Bronchial epithelial cell (primary cell): ENCODE measurements at places on chromosomes 7 and 10.
A peak's percentile ranks its signal among the peaks of the same experiment; 100 is the strongest.

DNA sequence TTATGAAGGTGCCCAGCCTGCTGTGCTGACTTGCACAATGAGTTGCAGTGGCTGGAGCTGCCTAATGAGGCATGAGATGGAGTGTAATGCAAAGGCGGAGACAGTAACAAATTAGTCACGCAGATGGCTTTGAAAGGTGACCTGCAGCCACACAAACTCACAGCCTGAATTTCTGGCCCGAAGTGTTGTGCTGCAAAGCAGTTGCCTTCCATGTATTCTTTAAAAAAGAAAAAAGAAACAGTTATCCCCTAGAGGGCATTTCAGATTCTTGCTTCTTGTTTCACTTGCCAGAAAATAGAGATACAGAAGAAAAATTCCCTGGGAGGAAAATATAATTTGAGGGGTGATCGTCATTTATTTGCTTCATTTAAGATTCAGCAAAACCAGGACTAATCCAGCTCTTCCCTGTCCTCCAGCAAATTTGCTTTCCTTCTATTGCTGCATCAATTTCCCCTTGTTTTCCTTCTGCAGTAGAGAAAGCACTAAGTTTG, 239.9 kb downstream of the ADRA2A start:
- DNase-seq, result no peak

GRCh38 chr10:67288688-67289410, 363.0 kb downstream of the LRRTM3 start:
- DNase-seq, result no peak

GRCh38 chr7:41085244-41085643, 617.6 kb downstream of the INHBA start:
- peak; percentile 69 for DNase-seq

DNA sequence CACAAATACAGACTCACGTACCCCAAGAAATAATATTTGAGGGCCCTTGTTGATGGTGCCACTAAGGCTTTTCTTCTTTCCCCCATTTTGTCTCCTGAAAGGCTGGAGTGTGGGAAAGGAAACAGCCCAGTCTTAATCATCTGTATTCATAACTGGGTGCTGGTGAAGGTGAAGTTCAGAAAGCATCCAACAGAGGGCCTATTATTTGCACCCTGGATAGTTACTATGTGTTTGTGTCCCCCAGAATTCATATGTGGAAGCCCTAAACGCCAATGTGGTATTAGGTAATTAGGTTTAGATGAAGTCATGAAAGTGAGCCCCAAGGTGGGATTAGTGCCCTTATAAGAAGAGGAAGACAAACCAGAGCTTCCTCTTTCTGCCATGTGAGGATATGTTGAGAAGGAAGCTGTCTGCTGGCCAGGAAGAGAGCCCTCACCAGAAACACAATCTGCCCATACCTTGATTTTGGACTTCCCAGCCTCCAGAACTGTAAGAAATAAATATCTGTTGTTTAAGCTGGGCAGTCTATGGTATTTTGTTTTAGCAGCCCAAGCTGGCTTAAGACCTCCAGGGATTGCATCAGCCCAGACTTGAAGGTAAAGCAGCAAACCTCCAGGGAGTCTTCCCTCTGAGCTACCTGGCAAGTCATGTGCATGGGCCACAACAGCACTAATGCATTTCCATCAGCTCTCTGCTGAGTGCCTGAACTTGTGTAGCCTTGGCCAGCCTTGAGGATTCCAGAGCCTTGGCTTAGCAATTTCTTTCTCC, 90.0 kb upstream of the ADRB1 start:
- no peak for DNase-seq

DNA sequence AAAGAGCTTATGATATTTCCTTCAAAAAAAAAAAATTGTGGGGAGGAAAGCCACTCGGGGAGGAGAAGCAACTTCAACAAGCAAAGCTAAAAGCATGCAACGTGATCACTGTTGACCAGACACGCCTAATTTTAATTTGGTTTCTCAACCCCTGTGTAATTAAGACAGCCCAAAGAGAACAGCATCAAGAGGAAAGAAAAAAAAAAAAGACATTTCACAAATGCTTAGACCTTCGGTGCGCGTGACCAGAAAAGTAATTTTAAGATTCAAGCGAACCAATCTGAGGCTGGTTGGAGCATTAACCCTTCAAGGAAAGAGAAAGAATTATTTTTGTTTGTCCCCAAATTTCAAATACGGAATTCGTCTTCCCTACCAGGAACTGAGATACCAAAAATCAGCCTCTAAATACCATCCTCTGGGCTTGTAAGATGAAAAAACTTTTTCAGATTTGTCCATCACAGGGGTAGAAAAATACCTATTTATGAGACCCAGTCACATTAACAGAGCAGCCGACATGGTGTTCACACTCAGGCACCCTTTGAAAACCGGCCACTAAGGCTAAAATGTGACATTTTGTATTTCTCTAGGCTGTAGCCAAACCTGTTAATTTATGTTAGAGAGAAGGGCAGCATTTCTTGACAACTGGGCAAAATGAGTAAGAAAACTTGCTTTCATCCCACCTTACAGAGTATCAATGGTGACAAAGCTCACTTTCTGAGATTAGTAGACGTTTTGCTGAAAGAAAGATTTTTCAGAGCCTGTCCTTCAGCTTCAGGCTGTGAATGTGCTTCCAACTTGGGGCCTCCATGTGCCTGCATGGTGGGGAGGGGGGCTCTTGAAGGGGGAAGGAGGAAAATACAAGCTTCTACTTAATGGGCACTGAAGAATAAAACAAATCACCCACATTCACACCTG, 179.9 kb upstream of the KLF14 start:
- DNase-seq, result no peak
